NCI-H774 (cell line): ENCODE measurements at places on chromosomes 16 and 17.

DNA sequence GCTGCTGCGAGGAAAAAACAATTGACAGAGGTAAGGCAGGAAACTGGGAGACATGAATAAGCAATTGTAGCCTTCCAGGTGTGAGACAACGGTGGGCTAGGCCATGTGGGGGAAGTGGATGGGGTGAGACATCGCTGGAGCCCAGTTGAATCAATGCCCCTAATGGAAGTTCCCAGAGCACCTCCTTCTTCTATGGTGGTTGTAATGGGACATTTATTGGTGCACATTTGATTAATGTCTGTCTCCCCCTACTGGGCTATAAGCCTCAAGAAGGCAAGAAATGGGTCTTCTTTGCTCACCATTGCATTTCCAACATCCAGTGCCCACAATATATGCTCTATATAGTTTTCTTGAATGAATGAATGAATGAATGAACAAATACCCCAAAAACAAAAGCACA lies 22.7 kb upstream of the CD300E start:
- no peak for DNase-seq

DNA sequence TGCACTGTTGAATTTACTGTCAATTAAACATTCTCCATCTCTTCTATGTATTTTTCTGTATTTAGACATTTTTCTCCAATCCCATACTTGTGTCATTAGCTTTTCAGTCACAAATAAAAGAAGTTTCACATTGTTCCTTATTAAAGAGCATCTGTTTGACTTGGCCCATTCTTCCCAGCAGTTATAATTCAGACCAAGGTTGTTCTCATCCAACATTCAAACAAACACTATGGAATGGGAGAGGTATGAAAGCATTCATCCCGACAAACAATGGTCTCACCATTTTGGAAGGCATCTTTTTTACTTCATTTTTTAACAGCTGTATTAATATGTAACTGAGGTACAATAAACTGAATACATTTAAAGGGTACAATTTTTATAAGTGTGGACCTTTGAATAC lies 208.8 kb upstream of the MAF start:
- no peak for DNase-seq

GRCh38 chr17:61305024-61305423 lies 94.6 kb upstream of the TBX2 start:
- DNase-seq, result no peak

GRCh38 chr16:56743840-56744239 lies 13.9 kb downstream of the NUP93 start:
- no peak for DNase-seq

DNA sequence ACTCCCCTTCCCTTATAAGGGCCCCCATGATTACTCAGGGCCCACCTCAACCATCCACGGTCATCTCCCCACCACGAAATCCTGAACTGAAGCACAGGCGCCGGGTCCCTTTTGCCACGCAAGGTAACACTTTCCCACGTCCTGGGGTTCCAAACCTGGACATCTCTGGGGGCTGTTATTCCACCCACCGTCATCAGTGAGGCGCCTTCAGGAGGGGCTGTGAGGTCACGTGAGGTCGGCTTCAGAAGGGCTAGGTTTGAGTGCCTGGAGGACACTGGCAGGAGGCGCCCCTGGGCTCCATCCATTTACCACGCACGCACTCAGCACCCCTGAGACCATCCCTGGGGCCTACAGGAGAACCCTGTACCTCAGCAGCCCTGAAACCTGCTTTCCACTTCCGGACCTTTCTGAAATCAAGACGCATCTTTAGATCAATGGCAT lies 4.1 kb downstream of the CD2BP2 start:
- no peak for DNase-seq

DNA sequence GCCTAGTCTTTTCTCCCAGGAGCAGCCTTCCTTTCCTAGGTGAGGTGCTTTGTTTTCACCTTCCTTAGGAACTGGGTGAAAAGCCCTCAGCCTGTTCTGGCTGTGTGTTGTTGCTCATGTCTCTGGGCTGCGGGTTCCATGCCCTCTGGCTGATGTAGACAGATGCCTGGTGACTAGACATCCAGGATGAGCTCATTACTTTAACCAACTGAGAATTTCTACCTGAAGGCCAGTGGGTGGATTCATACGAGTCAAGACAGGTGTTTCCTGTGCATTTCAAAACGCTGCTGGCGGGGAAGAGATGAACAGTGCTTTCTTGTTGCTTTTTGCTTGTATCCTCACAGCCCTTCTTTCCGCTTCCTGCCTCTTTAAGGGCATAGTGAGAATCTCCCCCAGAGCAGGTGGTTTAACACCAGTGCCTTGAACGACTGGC lies 22.3 kb downstream of the SAP30BP start:
- no peak for DNase-seq

- no peak for DNase-seq
These were observed 55.4 kb downstream of the VMP1 start for GRCh38 chr17:59762824-59763374.

GRCh38 chr17:43531955-43532354 lies 14.2 kb downstream of the ETV4 start:
- DNase-seq, result no peak

DNA sequence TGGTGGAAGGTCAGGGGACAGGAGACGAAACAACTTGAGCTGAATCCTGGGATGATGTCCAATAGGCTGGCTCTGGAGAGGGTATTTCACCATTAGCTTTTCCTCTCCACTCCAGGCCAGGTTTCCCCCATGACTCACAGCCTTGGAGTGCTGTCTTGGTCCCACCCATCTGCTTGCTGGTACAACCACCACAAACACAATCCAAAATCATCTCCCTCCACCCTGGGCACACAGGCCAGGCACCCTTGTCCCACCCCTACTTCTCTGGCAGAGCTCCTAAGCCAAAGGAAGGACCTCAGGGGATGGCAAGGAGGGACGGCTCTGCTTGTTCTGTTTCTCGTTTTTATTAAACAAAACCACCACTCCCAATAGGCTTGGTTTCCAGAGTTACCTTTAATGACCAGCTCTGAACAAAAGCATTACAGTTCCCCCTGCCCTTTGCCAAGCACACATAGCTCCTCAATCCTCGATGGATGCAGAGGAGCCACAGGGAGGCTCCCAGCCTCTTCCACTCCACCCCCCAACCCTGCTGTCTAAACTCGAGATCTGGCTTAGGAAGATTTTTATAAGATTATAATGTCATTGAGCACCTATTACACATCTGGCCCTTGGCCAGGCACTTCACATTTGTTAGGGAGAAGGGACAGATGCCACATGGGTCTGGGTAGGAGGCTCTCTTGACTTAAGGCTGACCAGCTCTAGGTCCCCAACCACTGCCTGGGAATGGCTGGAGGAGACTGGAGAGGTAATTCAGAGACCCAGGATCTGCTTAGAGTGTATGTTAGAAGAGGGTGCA lies 13.3 kb downstream of the CAVIN1 start:
- no peak for DNase-seq

DNA sequence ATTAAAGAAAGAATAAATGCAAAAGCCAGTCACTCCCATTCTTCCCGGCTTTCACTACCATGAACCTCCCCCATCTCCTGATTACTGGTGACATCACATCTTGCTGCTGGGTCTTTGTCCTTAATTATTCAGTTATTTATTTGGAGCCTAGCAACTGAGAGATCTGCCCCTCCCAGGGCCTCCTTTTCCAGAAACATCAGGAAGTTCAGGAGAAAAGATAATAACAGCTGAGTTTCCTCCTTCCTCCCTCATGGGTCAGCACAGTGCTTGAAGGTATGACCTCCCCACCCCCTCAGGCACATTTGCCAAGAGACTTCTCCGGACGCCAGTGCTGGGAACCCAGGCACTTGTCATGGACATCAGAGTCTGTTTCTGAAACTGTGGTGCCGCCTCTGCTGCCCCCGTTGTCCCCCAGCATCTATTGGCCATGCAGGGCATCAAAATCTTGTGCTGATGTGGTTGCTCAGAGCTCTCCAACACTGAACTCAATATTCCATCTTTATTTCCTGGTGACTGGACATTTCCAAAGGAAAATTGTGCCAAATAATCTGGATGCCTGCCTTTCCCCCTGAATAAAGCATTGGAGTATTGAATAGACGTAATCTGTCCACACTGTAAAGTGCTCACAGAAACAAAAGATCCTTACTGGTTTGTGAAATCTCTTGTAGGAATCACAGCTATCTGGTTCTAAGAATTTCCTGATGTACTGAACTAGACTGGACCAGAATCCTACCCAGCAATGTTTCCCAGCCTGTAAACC lies 71.8 kb downstream of the ZNF18 start:
- no peak for DNase-seq

GRCh38 chr17:4759776-4760236 lies 11.9 kb upstream of the TM4SF5 start:
- DNase-seq, result no peak

DNA sequence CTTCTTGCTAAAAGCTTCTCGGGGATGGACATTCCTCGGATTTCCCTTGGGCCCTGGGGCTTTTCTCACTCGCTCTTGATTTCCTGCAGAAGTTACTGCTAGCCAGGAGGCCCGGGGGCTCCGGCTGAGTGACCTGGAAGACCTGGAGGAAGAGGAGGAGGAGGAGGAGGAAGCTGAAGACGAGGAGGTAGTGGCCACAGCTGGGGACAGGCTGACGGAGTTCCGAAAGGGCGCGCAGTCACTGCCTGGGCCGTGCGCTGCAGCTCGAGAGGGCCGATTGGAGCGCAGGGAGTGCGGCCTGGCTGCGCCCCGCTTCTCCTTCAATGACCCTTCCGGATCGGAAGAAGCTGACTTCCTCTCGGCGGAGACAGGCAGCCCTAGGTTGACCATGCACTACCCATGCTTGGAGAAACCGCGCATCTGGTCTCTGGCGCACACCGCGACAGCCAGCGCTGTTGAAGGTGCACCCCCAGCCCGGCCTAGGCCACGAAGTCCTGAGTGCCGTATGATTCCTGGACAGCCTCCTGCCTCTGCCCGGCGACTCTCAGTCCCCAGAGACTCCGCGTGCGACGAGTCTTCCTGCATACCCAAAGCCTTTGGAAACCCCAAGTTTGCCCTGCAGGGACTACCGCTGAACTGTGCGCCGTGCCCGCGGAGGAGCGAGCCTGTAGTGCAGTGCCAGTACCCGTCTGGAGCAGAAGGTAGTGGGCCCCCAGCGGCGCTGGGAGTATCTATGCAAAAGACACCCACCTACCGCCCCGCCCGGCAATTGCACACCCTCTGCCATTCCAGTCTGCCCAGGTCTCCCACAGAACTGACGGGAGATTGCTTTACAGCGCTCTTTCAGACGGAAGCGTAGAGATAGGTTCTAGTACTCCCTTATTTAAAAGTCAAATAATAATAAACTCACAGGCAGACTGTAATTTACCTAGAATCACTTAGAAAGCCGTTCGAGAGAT lies 4.9 kb downstream of the IRX6 start:
- no peak for DNase-seq

- no peak for DNase-seq
These were observed 22.7 kb downstream of the PLEKHG4 start for GRCh38 chr16:67302076-67302475.

- DNase-seq, result no peak
These were observed 52.0 kb upstream of the MMP2 start for GRCh38 chr16:55426865-55427484.

GRCh38 chr16:9092978-9093344 lies 1.5 kb downstream of the HAPSTR1 start:
- DNase-seq, result no peak

DNA sequence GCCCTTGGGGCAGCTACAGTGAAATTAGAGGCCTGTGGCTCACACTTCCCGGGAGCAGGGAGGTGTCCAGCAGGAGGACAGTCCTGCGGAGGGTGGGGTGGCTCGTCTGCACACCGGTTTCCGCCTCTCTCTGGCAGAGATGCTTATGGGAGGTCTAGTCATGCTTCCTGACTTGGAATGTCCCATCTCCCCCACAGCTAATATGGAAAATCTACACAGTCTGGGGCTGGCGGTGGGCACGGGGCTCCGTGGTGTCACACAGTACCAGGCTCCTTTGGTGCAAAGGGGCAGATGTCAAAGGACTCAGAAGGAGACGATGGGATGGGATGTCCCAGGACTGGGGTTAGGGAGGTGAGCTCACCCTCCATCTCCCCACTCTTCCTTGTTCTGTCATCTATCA lies 44.1 kb upstream of the DOC2B start:
- no peak for DNase-seq

- DNase-seq, result no peak
These were observed 22.1 kb downstream of the HIC1 start for GRCh38 chr17:2077040-2077439.

DNA sequence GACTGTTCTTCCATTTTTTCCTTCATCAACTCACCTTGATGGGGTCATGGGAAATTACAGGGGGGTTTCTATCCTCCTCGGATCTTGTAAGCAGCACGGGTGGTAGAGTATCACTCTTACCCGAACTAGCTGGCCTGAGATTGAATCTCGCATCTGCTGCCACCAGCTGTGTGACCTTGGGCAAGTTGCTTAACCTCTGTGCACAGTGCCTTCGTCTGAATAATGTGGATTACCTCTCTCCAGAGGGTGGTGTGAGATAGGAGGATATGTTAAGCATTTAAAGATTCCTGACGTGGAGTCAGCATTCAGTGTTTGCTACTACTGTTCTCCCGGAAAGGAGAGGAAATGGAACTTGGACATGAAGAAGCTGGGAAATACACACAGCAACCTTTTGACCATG lies 24.4 kb downstream of the LASP1 start:
- DNase-seq, result no peak

- DNase-seq, result no peak
These were observed 19.2 kb upstream of the MTSS2 start for GRCh38 chr16:70705056-70705455.

- DNase-seq, result no peak
These were observed 208.4 kb downstream of the IRF8 start for GRCh38 chr16:86107215-86107825.

GRCh38 chr17:79075446-79075750 lies 774 bp downstream of the ENGASE start:
- no peak for DNase-seq

DNA sequence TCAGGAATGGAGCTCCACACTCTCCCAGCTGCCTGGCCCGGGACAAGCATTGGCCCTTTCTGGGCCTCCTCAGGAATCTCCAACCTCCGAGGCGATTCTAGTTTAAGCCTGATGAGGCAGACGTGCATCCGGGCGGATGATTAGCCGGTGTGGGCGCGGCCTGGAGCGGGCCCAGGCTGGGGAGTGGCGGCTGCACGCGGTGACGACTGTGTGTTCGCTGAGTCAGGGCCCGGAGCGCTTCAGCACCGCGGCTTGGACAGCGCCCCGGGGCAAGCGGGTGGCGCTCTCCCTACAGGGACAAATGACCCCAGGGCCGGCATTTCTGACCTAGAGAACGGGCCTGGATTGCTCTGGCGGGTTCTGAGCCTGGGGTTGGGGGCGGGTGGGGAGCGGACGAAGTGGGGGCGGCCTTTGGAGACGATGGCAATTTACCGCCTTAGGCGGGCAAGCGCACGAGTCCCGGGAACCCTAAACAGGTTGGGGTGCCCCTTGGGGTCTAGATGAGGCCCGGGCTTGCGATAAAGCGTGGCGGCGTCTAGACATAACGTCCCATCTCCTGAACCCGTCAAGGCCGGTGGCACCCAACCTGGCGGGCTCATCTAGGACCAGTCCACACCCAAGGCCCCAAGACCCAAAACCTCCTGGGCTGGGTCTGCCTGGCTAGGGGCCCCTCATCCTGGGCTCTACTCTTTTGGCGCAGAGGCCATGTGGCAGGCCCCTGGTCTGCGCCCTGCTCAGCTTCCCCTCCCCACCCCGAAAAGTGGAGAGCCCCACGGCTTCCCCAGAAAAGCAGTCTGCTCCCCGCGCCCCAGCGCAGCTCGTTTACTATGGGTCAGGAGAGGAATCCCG lies 22.3 kb upstream of the ZNHIT3 start:
- DNase-seq, result no peak
